ENCODE measurements at places on chromosomes 7 and 10. TPM values are rescaled to one million over a fixed set of nuclear protein-coding genes. Genes with fewer than 3 reads are reported as not detected.

GRCh38 chr10:28815681-28816080, 138.4 kb downstream of the BAMBI start:
- peak; percentile 84 for DNase-seq

DNA sequence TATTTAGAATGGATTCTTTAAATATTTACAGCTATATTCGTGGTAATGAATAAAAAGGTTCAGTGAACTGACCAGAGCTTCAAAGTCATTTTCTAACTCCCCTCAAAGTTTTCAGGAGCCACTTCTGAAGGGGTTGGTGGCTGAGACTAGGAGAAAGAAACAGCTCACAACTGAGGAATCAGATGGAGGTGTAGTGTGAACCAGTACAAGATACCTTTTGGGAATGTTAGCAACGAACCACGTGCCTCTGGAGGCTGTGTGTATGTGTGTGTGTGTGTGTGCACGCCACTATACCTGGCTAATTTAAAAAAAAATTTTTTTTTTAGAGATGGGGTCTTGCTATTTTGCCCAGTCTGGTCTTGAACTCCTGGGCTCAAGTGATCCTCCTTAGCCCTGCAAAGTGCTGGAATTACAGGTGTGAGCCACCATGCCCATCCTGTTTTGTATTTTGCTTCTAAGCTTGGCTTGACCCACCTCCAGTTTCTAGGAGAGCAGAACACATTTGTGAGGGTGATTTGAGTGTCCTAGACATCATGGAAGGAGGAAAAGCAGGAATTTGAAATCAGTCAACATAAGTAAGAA, 9.5 kb upstream of the TAF3 start:
- DNase-seq: no peak

- DNase-seq: no peak
These were observed 84.9 kb downstream of the SLC25A13 start for GRCh38 chr7:96237040-96237439.

GRCh38 chr10:49539320-49539885, 482 bp upstream of the ERCC6 start:
- no peak for DNase-seq

ANKRD7 gene
- 1.5 TPM for total RNA-seq
